ENCODE measurements at places on chromosomes 4 and X.

- no peak for DNase-seq
Measured at GRCh38 chrX:88526385-88526784, 220.6 kb upstream of the CPXCR1 start.

GRCh38 chrX:138492371-138492770, 219.1 kb downstream of the FGF13 start:
- no peak for DNase-seq

DNA sequence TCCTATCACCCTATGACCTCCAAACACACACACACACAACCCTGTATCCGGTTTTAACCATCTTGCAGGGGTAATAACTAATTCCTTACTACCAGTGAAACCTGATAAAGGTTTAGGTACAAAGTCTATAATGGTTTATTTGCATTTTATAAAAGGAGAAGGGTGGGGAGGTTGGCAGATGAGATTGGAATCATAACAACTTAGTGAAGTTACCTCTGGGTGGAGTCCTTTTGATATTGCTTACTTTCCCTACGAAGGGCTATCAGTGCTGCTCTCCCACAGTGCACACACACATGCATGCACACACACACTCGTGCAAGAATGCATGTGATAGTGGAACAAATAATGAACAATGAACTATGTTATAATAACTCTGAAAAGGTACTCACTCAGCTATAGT, 56.1 kb downstream of the CCSER1 start:
- DNase-seq, result peak; percentile 79

GRCh38 chrX:21528076-21528475, 130.1 kb downstream of the KLHL34 start:
- DNase-seq, result no peak

Measured in NCI-H69 (cell line).